Heart right ventricle (tissue), 16 donors: ENCODE measurements at places on chromosomes 6 and 20. TPM values are rescaled to one million over a fixed set of nuclear protein-coding genes. Genes with fewer than 3 reads are reported as not detected.

The FOXS1 gene
- polyA plus RNA-seq, result 7.5 TPM

The PRR18 gene
- not detected for polyA plus RNA-seq

The MMP24 gene
- 0.22 TPM for polyA plus RNA-seq

The CAGE1 gene
- not detected for polyA plus RNA-seq

The AGER gene
- polyA plus RNA-seq, result 3.1 TPM

The CRISP2 gene
- not detected for polyA plus RNA-seq

The VGLL2 gene
- polyA plus RNA-seq, result not detected
